ENCODE measurements at places on chromosomes 12 and 14.

GRCh38 chr12:65694130-65694529, 130.2 kb upstream of the HMGA2 start:
- no peak for DNase-seq

GRCh38 chr12:95699579-95699978, 91.0 kb downstream of the NTN4 start:
- DNase-seq = no peak

DNA sequence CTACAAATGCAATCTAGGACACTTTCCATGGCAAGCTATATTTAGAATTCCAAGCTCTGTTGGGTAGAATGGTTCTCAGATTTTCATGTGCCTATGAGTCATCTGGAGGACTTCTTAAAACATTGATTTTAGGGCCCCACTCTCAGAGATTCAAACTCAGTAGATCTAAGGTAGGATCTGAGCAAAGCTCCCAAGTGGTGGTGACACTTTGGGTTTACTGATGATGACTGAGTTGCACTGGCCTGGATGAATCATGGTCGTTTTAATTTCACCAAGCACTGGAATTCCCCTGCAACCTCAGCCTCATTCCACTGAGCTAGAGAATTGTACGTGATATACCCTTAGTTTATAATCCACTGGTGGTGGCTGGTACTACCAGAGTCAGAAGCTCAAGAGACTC, 86.5 kb downstream of the PPM1H start:
- no peak for DNase-seq

GRCh38 chr14:94379291-94380224, 8.8 kb downstream of the SERPINA1 start:
- no peak for DNase-seq

DNA sequence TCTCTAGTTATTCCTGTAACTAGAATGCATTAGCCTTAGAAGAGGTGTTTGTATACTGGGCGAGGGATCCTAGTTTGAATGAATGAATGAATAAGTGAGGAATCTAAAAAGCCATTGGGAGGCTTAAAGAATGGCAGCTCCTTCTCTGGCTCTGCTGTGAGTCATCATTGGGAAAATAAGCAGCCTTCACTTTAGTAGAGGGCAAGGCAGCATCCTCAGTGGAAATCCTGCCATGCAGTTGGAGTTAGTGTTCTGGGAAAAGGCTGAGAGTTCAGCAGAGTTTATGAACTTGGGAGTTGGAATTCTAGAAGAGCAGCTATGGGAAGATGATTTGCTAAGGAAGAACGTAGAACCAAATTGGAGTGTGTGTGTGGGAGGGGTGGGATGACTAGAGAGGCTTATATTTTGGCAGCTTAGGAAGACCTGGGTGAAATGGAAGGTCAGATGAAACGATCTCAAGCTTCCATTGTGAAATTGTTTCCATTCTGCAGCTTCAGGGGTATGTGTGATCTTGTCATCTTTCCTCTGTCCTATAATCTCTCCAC, 120.8 kb downstream of the PTCSC3 start:
- no peak for DNase-seq

DNA sequence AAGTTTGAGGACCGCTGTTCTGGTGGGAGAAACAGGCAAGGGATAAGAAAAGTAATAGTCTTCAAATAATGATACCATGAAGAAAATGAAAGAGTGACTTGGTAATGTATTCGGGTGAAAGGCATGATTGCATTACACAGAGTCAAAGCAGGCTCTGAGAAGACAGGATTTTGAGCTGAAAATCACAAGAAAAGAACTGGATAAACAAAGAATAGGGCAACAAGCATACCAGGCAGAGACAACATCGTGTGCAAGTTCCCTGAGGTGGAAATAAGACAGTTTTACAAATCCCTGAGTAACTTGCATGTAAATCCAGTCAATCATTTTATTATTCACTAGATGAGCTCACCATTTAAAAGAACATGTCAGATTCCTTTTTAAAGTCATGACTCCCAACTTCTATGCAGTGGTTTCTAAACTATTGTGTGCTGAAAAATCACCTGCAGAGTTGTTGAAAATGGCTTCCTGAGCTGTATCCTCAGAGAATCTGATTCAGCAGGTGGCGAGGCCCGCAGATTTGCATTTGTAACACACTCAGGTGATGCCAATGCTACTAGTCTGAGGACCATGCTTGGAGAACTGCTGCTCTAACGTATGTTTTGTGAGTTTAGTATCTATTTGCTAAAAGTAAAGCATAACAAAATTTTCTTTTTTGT, 133.0 kb upstream of the ABCD2 start:
- DNase-seq = no peak

DNA sequence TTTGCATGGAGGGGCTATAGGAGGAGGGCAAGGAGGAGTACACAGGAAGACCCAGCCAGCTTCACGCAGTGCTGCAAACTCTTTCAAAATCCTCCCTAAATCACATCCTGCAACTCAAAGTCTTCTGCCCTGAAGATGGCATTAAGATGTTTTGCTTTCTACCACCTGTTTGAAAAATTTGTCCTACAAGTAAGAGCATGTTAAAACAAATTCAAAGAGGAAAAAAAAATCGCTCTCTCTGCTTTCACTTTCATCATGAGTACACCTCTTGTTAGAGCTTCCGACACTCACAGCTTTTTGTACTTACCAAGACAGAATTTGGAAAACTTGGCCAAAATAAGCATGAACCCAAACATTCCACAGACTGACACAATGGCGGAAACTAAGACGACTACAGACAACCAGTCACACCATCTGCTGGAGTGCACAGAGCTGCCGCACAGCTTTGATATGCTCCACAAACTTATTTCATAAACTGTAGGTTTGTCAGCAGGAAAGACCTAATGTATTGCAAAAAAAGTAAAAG, 21.3 kb downstream of the GCH1 start:
- no peak for DNase-seq

GRCh38 chr12:56988207-56988739, 18.1 kb downstream of the ZBTB39 start:
- no peak for DNase-seq

DNA sequence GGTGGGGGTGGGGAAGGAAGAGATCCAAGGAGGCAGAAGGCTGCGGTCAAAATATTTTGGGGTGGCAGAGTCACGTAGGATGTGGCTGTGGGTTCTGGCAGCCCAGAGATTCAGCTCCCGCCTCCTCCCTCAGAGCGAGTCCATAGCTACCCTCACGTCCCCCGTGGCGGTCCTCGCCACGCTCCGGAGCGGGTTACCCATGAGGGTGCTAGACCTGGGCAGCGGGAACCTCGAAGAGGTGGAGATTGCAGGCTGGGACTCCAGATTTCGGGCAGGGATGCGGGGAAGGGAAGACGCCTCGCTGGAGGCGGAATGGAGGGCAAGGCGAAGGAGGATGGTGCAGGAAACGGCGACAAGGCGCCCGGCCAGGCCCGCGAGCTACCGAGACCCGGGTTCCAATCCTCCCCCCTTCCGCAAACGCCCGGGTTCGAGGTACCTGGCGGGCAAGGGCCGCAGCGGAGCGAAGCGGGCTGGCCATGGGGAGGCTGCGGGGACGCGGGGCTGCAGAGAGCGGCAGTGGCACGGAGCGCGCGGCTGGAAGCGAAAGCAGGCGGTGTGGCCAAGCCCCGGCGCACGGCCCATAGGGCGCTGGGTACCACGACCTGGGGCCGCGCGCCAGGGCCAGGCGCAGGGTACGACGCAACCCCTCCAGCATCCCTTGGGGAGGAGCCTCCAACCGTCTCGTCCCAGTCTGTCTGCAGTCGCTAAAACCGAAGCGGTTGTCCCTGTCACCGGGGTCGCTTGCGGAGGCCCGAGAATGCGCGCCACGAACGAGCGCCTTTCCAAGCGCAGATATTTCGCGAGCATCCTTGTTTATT, 46.2 kb downstream of the BCAT1 start:
- DNase-seq = no peak

- DNase-seq = no peak
Observed at GRCh38 chr14:106094654-106095189, 568.3 kb downstream of the TMEM121 start.

DNA sequence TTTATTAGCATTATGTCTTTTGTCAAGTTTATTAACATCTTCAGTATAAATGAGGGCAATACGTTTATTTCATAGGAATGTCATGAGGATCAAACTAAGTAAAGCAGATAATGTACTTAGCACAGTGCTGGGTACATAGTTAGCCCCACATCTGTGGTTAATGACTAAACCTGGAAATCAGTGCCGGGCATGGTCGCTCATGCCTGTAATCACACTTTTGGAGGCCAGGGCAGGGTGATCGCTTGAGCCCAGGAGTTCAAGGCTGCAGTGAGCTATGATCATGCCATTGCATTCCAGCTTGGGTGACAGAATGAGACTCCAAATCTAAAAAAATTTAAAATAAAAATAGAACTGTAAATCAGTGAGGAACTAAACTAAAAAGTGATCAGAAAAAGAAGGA, 44.8 kb upstream of the GUCY2C start:
- no peak for DNase-seq

GRCh38 chr14:65981192-65981843, 504.9 kb upstream of the CCDC196 start:
- DNase-seq = no peak

- DNase-seq = no peak
Observed at GRCh38 chr12:94504386-94504785, 44.7 kb upstream of the CEP83 start.

- no peak for DNase-seq
Observed at GRCh38 chr12:25245491-25245890, 5.2 kb downstream of the KRAS start.

DNA sequence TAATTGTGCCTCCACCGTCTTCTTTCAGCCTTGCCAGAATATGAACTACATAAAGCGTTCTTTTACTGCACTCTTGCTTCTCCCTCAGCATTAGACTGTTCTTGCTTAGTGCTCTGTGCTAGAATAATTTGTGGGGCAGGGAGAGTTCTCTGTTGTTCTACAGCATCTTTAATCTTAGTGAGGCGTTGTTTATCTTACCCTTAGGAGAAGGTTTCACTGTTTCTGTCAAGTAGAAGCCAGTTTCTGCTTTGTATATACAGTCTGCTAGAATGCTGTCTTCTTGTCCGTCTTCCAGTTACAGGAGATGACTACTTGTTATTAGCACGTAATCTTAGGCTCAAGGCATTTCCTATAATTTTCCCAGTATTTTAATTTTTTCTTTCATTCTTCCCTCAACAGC, 458.0 kb downstream of the FLRT2 start:
- DNase-seq = no peak

- no peak for DNase-seq
Observed at GRCh38 chr12:546920-547845, 87.4 kb downstream of the B4GALNT3 start.

DNA sequence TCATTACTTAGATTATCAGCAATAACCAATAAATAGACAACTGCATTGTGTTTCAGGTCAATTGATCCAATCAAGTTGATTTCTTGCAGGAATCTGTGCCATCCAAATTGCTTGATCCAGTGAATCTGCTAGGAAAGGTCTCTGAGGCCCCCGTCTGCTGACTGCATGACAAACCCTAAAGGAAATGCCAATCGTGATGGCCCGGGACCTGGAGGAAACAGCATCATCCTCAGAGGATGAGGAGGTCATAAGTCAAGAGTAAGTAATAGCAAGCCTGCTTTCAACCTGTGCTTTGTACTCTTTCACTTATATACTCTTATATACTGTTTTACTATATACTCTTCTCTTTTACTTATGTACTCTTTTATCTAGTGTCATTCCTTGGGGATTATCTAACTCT, 1.9 kb downstream of the TTLL5 start:
- DNase-seq = no peak

DNA sequence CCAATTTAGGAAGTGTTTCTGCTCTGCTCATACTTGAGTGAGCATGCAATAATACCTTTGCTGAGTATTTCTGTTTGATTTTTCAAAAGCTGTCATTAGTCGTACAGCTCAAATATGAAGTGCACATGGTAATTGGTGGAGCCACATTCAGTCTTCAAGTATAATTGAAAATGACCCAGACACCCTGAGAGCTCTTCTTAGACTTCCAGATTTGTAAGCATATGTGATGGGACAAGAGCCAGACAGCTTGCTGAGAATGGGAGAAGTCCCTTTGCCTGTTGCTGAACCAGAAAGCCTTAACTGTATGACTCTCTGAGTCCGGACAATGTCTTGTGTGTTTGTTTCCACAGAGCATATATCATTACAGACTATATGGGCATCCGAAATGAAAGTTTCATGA, 307.3 kb downstream of the TMEM117 start:
- no peak for DNase-seq

DNA sequence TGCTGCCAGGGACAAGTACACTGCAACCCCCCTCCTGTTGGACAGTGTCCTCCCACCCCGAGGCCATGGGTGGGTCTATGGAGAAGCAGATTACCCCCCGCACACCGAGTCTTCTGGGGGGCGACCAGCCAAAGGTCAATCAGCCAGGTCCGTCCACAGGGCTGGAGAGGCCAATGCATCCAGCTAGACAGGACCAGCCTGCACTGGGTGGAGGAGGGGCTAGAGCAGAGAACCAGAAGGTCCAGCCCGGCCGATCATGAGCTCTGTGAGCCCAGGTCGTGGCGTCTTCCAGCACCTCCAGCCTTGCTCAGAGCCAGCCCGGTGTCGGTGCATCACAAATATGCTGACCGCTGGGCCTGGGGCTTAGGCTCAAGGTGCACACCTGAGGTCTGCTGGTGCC, 8.2 kb upstream of the ADSS1 start:
- DNase-seq = no peak

- DNase-seq = no peak
Observed at GRCh38 chr12:110856542-110856941, 9.8 kb downstream of the CCDC63 start.

DNA sequence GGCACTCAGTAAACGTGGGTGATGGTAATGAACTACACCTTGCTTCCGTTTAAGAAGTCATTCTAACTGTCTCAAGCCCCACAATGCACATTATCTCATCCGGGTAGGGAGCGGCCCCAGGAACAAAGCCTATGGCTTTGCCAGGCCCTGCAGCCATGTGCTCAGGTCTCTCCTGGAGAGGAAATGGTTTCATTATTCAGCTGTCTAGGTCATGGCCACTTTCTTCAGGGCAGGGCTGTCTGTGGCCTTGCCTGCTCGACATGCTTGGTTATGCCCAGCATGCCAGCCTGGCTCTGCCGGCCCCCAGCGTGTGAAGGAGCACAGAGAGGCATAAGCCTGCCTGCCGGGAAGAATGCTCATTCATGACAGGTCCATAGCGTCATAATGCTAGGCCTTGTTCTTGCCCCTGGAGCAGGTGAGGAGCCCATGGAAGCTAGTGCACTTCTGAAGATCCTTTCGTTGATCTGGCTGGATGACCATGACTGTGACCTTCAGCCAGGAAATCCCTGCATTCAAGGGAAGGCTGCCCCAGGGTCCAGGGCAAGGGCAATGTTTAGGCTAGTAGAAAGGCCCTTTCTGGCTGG, 26.3 kb upstream of the FOS start:
- DNase-seq = no peak

DNA sequence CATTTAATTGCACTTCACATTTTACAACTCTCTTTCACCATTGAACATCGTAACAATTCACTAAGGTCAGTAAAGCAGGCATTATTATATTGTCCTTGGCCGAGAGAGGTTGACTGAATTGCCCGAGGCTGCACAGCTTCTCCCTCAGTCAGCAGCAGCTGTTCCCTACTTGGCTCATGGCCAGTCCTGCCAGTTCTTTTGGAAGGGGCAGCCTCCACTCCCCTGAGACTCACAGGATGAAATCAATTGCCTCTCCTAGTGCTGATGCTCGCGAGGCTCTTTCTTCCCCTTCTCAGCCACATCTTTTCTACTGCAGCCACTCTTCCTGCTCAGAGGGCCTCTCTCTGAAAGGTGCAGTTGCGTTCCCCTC, 79.9 kb upstream of the KCNA1 start:
- DNase-seq = no peak
